ENCODE measurements at places on chromosomes 7 and 10. TPM values are rescaled to one million over a fixed set of nuclear protein-coding genes. Genes with fewer than 3 reads are reported as not detected.
A peak's percentile ranks its signal among the peaks of the same experiment; 100 is the strongest.

DNA sequence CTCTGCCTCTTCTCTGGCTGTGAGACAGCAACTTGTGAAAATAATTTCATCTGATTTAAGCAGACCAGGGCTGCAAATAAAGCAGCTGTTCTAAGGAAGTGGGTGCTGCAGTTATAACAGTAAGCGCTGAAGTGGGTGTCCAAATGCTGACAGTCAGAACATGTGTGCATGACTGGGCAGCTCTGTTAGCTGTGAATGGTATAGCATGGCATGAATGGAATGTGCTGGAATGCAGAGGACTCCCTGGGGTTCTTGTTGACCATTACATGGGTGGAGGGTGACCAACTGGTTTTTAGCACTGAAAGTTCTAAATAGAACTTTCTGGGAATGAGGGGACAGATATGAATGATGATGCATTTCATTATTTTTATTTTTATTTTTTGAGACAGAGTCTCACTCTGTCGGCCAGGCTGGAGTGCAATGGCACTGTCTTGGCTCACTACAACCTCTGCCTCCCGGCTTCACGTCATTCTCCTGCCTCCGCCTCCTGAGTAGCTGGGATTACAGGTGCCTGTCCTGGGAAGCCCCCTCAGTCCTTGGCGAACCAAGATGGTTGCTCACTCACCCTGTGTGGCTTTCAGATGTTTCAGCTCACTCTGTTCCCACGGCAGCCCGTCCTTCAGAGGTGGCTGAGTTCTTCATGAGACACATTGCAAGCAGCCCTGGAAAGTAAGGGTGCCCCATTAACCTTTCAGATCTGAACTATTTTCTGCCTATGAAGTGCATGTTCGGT lies 319.8 kb upstream of the PHYHIPL start:
- no peaks in the 10 kb centered on the region for H3K4me1 ChIP-seq
- H3K36me3 ChIP-seq, result no peaks in the 10 kb centered on the region
- H3K27ac ChIP-seq, result peak overlapping the region; percentile 52
- no peaks in the 10 kb centered on the region for H3K27me3 ChIP-seq

GRCh38 chr10:13308096-13308495 lies 8.2 kb upstream of the PHYH start:
- no peaks in the 10 kb centered on the region for H3K27me3 ChIP-seq
- H3K4me3 ChIP-seq, result no peak overlapping the region
- no peaks in the 10 kb centered on the region for H3K36me3 ChIP-seq

DNA sequence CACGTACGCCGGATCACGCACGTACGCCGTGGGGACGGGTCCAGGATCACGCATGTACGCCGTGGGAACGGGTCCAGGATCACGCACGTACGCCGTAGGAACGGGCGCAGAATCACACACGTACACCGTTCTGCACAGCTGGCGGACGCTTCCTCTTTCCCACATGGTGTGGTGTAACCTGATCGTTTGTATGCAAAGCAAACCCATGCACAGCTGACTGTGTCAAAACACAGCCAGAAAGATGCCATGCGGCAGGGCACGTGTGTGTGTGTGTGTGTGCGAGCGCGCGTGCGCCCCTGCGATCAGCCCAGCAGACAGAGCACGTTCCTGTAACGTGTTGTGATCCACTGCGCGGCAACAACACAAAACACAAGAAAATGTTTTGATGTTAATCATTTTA lies 573.6 kb downstream of the DNAJB6 start:
- peak; percentile 17 for DNase-seq
- H3K36me3 ChIP-seq, result no peaks in the 10 kb centered on the region
- no peaks in the 10 kb centered on the region for H3K27me3 ChIP-seq
- H3K4me1 ChIP-seq, result no peaks in the 10 kb centered on the region

GRCh38 chr7:2101630-2102374 lies 130.9 kb downstream of the MAD1L1 start:
- H3K27ac ChIP-seq, result no peak overlapping the region
- H3K4me3 ChIP-seq, result no peak overlapping the region
- H3K36me3 ChIP-seq, result no peaks in the 10 kb centered on the region
- DNase-seq, result no peak
- H3K27me3 ChIP-seq, result no peaks in the 10 kb centered on the region
- H3K4me1 ChIP-seq, result no peaks in the 10 kb centered on the region

DNA sequence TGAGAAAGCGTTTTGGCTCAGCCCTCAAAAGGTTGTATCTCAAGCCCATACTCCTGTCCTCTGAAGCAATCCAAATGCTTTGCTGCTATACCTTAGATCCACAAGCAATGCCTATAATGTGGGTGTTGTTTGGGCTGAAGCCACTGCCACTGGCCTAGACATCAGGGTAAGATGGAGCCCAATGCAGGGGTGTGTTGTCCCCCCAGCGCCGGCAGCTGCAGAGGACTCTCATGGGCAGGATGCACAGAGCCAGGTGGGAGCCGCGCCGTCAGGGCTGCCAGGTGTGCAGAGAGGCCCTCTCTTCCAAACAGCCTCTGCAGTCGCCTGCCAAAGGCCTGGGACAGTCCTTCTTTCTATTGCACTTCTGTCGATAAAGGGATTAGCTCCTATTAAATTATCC lies 205.2 kb upstream of the SHH start:
- DNase-seq, result no peak
- no peaks in the 10 kb centered on the region for H3K27me3 ChIP-seq
- H3K36me3 ChIP-seq, result no peaks in the 10 kb centered on the region
- no peak overlapping the region for H3K4me3 ChIP-seq
- no peaks in the 10 kb centered on the region for H3K4me1 ChIP-seq

- no peaks in the 10 kb centered on the region for H3K27me3 ChIP-seq
- H3K4me3 ChIP-seq, result no peak overlapping the region
- no peak for DNase-seq
- no peaks in the 10 kb centered on the region for H3K36me3 ChIP-seq
- no peak overlapping the region for H3K27ac ChIP-seq
Measured at GRCh38 chr10:45034301-45034700, 33.6 kb downstream of the ZNF22 start.

The ELN gene
- total RNA-seq, result 25.9 TPM

The SH2B2 gene
- total RNA-seq, result 6.6 TPM
